Activated CD4-positive, alpha-beta memory T cell treated with anti-CD3 and anti-CD28 coated beads, Interleukin-2, amount 10 ng/mL, durations not matched to agents 7 days and 5 days (primary cell): ENCODE measurements at places on chromosomes 3 and 15. TPM values are rescaled to one million over a fixed set of nuclear protein-coding genes. Genes with fewer than 3 reads are reported as not detected.
A peak's percentile ranks its signal among the peaks of the same experiment; 100 is the strongest.

- no peaks in the 10 kb centered on the region for H3K36me3 ChIP-seq
- H3K4me3 ChIP-seq: no peak overlapping the region
- H3K4me1 ChIP-seq: no peaks in the 10 kb centered on the region
- no peaks in the 10 kb centered on the region for H3K27me3 ChIP-seq
Observed at GRCh38 chr15:83998486-83998885, 237.1 kb upstream of the GOLGA6L4 start.

GRCh38 chr3:111913163-111913763 is 54.2 kb downstream of the PHLDB2 start:
- no peaks in the 10 kb centered on the region for H3K27me3 ChIP-seq
- no peak overlapping the region for H3K27ac ChIP-seq
- DNase-seq: no peak
- H3K4me1 ChIP-seq: peaks cover 3% of the 10 kb centered on the region
- H3K4me3 ChIP-seq: no peak overlapping the region
- peaks cover 6% of the 10 kb centered on the region for H3K36me3 ChIP-seq

DNA sequence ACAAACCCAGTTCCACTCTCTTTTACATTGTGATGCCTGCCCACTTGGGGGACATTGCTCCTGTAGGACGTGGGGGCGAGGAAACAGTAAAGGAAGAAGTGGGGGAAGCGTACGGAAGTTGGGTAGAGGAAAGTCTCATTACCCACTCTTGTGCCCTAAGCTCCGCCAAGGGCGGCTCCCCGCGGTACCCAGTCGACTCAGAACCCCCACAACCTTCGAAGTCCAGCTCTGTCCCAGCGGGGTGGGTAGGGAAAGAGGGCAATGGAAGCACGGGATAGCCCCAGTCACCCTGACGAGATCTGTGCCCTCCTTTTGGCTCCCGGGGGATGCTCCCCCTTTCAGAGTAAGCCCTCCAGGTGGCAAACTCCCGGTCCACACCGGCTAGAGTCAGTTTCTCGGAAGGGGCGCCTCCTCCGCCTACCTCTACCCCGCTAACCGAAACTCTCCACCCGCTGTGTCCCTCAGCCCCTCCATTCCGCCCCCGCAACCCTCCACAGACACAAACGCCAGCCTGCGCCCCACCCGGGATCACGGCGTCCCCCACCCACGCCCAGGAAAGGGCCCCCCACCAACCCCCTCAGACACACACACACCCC is 527 bp downstream of the CSNK1G1 start:
- H3K4me3 ChIP-seq: peak overlapping the region; percentile 91
- peak; percentile 28 for DNase-seq
- peaks cover 35% of the 10 kb centered on the region for H3K4me1 ChIP-seq

DNA sequence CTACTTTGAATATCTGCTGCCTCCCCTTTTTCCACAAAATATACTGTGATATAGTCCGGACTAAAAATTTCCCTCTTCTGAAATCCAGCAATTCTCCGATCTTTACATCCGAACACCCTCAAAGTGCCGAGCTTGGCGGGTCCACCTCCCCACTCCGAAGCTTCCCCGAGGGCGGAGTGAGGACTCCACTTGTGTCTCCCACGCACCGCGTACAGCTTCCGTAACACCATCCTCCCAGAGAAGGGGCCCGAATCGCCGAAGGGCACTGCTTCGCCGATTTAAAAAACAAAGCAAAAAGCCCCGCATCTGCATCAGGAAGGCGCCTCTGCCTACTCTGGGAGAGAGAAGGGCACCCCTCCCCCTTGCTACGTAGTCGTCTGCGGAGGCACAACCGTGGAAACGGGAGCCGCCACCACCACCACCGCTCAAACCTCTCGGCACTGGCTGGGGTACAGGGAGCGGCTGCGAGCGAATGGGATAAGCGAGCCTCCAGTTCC is 551 bp downstream of the NCBP2 start:
- DNase-seq: peak; percentile 62
- peak overlapping the region; percentile 90 for H3K4me3 ChIP-seq
- peaks cover 58% of the 10 kb centered on the region for H3K4me1 ChIP-seq
- H3K27me3 ChIP-seq: no peaks in the 10 kb centered on the region

DNA sequence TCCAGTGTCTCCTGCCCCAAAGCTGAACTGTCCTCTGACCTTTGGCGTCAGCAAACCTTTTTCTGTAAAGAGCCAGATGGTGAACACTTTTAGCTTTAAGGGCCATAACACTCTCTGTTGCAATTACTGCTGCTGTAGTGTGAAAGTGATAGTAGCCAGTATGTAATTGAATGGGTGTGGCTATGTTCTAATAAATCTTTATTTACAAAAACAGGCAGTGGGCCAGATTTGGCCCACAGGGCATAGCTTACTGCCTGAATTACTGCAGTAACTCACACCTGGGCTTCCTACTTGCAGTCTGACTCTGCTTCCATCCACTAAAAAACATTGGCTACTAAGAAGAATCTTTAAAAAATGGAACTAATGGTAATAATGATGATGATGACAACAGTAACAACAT is 68.0 kb upstream of the SLC6A11 start:
- no peak overlapping the region for H3K27ac ChIP-seq
- H3K4me3 ChIP-seq: no peak overlapping the region
- DNase-seq: no peak
- H3K27me3 ChIP-seq: peaks cover 4% of the 10 kb centered on the region

DNA sequence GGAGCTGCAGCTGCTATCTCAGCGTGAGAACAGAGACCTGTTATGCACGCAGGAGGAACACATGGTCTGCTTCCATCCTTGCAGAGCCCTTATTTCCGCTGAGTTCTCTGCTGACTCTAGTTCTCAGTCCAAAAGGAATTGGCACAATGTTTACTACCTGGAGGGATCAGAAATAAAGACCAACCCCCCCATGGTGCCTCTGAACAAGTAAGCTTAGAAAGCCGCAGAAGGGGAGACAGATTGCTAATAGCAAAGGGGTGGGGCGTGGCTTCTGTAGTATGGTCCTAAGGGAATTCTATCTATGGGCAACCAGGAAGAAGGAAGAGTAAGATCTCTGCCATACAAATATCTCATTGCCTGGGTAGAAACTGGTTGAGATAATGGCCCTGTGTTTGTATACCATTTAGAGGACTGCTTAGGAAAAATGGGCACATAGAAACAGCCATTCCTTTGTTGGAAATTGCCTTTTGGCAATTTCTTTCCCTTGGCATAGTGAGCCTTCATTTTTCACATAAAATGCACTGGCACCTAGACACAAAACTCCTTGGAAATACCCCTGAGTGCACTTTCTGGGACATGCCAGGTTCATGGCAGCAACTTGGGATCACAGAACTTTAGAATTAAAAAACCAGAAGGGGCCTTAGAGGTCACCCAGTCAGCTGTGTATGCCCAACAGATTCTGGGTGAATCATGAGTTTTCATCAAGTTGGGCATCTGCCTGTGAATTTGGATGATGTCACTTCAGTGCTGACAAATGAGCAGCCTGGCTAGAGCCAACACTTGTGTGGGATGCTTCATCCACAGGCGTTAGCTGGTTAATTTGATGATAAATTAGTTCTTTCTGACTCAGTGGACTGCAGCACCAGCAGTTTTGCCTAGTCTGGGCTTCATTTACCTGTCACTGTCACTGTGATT is 57.4 kb upstream of the STXBP5L start:
- H3K36me3 ChIP-seq: no peaks in the 10 kb centered on the region
- no peaks in the 10 kb centered on the region for H3K4me1 ChIP-seq
- no peak overlapping the region for H3K27ac ChIP-seq
- H3K4me3 ChIP-seq: no peak overlapping the region
- DNase-seq: no peak

DNA sequence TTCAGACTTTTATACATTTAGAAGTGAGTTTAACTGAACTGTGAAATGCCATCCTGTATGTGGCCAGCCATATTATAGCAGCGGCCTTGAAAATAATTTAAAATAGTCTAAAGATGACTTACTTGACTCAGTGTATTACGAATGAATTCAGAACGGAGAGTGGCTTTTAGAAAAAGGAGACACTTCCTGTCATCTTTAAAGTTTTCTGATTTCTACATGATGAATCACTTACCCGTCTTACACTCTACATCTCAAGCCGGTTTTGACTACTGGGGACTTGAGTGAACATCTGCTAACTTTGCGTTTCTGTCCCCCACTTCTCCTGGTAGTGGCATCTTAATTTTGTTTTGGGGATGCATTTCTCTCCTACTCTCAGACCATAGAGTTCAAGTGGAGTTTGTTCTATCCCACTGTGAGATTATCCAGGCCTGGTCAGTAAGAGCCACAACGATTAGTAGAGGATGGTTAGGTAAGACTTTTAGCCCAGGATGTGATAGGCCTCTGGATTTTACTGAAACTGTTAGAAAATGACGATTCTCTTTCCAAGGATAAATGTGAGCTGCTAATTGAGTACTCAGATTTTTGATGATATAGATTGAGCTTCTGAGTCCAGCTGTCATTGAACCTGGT is 175.4 kb upstream of the CADPS start:
- no peak overlapping the region for H3K27ac ChIP-seq
- no peaks in the 10 kb centered on the region for H3K27me3 ChIP-seq
- H3K4me1 ChIP-seq: no peaks in the 10 kb centered on the region
- DNase-seq: no peak

APH1B gene
- total RNA-seq: 10.1 TPM

CKMT1B gene
- total RNA-seq: not detected

DLEC1 gene
- 4.2 TPM for total RNA-seq

MORC1 gene
- not detected for total RNA-seq

KCNMB2 gene
- not detected for total RNA-seq
